ENCODE measurements at places on chromosomes 1 and 21.

GRCh38 chr1:23825762-23826522 is 713 bp upstream of the HMGCL start:
- DNase-seq: no peak

- DNase-seq: no peak
Observed at GRCh38 chr1:154329152-154329521, 3.8 kb downstream of the ATP8B2 start.

DNA sequence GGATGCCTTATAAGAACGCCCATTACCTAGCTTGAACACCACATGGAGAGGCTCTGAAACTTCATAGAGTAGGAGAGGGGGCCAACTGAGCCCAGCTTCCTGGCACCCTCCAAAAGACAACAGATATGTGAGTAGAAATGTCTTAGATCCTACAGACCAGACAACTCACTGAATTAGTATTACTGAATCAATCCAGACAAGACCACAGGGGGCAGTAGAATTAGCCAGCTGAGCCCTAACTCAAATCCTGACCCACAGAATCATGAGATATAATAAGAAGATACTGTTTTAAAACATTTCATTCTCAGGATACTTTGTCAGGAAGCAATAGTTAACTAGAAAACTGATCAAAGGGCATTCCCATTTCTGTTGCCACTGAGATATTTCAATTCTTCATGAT is 45.8 kb upstream of the C1orf21 start:
- DNase-seq: no peak

- no peak for DNase-seq
Observed at GRCh38 chr1:108057541-108057940, 92.6 kb upstream of the VAV3 start.

GRCh38 chr1:154391086-154391770 is 13.9 kb upstream of the IL6R start:
- DNase-seq: no peak

- no peak for DNase-seq
Observed at GRCh38 chr1:201074018-201074417, 38.2 kb downstream of the CACNA1S start.

DNA sequence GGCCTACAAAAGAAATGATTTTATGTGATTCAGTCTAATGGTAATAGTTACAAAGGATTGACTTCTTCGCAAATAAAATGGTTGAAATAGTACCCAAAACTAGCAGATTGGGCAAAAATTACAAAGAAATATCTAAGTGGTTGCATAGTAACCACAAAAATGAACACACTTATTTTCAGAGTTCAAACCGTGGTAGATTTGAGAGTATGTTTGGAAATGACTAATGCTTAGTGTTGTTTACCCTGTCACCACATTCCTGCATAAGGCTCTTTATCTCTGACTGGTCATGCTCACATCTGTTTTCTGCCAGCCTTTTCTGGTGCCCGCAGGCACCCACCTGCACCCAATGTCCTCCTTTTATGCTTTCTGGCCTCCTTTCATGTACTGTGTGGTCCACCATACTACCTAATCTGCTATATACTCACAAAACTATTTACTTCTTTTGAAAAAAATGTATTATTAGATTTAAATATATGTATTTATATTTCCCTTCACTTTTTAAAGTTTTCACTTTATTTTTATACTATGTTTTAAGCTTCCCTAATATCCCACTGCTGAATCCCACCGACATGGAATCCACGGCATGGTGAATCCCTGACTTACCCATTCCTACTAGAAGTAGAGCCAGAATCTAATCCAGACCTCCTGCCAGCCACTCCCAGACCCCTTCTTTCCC is 30.3 kb downstream of the PTPRC start:
- peak; percentile 37 for DNase-seq

GRCh38 chr1:23545851-23546250 is 13.4 kb downstream of the ID3 start:
- DNase-seq: no peak

DNA sequence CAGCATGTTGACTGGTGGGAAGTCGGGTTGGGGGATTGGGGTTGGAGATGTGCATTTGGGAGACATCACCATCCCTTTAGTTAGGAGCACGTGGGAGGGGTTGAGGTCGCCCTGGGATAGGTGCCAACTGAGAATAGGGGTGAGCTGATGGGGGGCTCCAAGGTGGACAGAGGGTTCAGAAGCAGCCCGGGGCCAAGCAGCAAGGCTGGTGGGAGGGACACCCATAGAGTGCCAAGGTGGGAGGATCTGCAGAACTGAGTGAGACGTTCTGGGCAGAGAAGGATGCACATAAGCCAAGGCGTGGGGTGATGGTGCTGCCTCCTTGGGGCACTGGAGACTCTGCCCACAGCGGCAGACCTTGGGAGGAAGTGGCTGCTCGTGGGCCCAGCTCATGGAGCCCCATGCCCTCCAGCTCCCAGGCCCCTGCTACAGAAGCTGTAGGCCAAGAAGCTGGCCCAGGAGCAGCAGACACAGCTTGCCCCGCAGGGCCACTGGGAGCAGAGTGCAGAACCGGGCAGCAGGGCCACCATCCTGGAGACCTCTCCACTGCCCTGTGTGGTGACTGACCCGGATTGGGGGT is 31.4 kb upstream of the PKP1 start:
- DNase-seq: no peak

DNA sequence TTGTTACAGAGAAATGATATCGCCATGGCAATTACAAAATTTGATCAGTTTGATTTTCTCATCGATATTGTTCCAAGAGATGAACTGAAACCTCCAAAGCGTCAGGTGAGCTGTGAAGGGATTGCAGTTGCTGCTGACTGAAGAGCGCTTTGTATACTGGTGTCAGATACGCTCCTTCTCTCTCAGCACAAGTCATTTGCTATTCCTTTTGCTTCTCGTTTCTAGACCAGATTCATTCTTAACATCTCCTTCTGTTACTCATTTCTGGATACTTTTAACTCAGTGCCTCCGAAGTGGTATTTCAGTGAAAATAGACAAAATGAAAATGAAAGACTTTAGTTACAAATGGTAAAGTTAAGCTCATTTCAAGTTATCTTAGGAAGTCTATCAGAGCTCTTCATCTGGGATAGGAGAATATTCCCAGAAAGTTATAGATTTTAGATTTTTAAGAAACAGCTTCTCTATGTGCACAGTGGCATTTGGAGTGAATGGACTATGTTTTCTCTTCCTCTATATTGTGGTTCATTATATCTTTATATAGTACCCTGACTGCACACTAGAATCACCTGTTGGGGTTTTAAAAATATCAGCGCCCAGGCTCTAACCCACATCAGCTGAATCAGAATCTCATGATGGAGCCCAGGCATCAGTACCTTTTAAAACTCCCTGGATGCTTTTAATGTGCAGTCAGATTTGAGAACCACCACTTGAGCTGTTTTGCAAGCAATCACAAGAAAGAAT is 30.3 kb upstream of the KCNQ4 start:
- no peak for DNase-seq

GRCh38 chr1:88609051-88609450 is 75.0 kb upstream of the PKN2 start:
- no peak for DNase-seq

DNA sequence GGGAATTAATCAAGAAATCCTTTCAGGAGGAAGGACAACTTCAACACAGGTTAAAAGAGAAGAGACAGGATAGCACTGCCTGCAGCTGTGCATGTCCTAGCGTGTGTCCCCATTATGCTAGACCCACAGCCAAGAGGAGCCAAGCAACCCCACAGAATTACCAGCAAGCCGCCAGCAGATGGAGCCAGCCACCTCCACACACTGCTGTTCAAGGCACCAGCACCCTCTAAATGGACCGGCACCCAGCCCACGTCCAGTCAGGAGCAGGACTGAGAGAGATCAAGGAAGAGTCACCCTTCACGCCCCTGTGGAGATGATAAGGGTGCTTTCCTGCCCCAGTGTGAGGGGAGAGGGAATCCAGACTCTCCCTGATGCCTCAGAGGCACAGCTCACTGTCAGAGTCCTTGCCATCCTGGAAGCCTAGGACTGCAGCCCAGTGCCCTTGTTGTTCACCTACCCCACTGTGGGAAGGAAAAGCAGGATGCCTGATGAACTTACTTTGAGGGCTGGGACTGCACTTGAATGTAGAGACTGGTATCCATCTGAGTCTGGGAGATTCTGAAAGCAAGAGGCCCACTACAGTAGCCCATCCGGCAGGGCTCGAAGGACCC is 37.1 kb upstream of the CTTNBP2NL start:
- DNase-seq: peak; percentile 44

DNA sequence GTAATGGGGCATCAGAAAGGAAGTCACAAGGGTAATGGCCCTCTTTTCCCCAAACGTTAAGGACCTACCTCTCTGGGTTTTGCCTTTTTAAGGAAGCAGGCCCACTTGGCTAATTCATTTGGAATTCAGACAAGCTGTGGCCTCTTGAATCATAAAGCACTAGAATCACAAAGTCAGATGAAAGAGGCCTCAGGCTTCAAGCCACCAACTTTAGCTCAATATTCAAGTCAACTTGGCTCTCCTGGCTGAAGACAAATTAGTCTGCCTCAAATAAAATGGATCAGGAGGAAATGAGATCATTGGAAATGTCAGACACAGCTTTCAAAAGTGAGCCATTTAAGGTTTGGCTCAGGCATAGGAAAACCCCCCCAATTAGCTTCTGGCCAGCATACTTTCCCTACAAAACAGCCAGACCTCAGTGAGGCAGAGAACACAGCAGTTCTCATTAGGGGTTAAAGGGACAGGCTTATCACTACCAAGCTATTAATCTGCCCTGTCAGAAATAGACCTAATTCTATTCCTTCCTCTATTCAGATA is 34.3 kb downstream of the SLC35D1 start:
- no peak for DNase-seq

DNA sequence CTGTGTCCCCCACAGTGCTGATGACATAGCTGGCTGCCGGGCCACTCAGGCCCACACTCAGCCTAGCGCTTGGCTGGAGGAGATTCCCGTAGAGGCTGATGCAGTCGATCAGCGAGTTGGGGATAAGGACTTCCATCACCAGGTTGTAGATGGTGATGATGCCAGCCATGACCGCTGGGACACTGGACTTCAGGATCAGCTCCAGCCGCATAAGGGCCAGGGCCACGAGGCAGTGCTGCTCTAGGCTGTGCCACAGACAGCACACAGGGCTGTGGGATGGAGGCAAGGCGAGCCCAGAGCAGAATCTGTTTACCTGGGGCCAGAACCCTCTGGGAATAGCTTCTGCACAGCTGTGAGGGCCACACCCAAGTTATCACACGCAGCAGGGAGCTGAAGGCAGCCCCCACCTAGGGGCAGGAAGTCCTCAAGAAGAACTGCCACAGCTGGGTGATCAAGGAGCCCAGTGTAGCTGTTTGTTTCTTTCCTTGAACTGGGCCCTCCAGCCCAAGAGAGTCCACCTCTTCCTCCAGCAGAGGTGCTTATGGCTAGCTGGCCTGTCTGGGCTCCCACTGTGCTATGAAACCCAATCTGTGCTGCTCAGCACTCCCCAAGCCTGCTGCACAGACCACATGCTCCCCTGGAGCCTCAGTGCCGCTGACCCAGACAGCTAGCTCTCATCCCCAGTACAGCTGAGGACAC is 6.2 kb downstream of the SLC2A1 start:
- DNase-seq: no peak

GRCh38 chr1:175394739-175395138 is 202.2 kb upstream of the KIAA0040 start:
- no peak for DNase-seq

DNA sequence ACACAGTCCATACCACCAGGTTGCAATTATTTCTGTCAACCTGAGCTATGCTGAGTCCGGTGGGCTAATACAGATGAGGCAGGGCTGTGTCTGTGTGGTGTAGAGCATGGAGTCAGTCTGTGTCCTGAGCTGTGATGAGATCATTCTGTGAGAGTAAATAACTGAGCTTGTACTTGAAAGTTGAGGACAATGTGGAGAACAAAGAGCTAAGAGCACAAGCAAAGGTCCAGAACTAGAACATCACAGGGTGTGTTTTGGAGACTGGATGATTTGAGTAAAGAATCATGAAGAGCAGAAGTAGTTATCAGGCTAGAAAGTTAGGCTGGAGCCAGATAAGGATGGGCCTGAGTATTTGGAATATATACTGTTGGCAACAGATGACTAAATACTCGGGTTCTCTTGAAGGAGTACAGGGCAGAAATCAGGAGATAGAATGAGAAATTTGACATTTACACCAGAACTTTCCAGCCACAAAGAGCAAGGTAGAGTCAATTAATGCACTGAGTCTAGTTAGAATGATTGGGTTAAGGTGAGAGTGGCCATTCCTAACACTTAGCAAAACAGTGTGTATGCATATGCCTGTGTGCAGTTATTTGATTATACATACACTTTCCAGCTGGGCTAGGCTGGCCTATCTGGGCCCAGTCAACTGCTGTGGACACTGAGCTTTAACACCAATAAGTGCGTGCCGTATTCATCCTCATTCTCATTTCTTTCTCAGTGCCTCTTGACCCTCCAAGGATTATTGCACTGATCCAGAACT is 48.8 kb downstream of the LEPR start:
- no peak for DNase-seq

GRCh38 chr1:117600966-117601365 is 4.9 kb upstream of the TENT5C start:
- DNase-seq: no peak

DNA sequence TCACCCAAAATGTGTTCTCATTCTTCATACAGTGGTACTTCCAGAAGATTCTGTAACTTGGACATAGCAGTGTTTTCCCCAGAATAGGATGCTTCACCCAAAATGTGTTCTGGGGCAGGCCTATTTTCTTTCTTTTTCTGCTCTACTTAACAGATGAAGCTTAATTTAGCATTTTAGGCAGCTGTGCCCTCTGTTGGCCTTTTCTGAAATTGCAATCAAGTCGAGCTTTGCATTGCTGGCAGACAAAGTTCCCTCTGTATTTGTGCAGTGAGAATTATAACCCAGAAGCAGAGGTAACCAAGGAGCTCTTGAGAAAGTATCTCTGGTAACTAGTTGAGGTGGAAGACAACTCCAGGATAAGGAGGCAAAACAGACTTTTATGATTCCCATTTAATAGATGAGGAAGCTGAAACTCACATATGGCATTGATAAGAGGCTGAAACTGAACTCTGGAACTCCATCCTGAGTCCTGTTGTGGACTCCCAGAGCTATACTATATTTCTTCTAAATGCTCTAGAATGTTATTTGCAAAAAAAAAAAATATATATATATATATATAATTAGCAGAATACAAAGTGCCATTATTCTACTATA is 50.3 kb upstream of the L1TD1 start:
- DNase-seq: peak; percentile 31

GRCh38 chr1:13593511-13594131 is 10.0 kb downstream of the PDPN start:
- no peak for DNase-seq

- no peak for DNase-seq
Observed at GRCh38 chr1:24715658-24716057, 29.6 kb upstream of the CLIC4 start.

DNA sequence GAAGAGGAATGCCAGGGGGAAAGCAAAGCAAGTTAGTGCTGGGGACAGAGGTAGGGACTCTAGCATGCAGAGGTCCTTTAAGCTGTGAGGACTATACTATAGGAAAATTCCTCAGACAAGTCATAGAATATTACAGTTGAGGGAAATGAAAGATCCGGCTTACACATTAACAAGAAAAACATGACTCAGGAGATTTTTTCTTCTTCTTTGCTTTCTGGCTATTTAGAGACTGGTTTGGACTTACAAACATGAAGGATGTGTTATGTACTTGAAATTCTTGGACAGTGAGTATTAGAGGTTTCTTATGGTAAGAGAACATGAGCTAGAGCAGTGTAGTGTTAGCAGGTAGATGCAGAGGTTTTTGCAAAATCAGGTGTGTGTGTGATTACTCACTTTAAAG is 24.9 kb downstream of the USP25 start:
- no peak for DNase-seq
